Iris pigment epithelial cell (primary cell): ENCODE measurements at places on chromosomes 3 and 15.
A peak's percentile ranks its signal among the peaks of the same experiment; 100 is the strongest.

DNA sequence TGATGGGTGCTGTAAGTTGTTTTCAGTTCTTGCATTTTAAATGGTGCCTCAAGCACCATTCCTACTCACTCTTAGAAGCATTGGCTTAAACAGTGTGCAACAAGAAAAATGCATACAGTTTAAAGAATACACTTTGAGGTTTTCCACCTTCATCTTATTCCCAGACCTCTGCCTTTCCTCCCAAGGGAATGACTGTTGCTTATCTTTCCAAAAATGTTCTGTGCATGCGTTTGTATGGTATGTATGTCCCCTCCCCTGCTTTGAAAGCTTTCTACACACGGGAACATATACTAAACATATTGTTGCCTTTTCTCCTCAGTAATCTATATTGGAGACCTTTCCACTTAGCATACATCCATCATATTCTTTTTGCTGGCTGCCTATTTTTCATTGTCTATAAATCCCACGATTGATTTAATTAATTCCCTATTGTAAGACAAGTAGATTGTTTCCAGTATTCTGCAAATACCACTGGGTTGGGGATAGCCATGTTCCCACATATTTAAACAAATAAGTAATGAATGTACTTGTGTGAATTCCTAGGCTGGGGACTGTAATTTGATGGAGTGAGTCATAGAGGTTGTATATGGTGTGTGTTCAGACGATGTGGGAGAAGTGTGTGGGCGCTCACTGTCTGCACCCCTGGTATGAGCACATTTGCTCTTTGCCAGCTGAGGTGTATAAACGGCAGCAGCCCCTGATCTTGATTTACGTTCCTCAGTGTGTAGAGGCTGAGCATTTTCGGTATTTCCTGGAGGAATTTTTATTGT is 5.8 kb downstream of the TRAK1 start:
- DNase-seq: peak; percentile 83

- DNase-seq: no peak
Observed at GRCh38 chr15:67085237-67085817, 19.9 kb downstream of the SMAD3 start.

DNA sequence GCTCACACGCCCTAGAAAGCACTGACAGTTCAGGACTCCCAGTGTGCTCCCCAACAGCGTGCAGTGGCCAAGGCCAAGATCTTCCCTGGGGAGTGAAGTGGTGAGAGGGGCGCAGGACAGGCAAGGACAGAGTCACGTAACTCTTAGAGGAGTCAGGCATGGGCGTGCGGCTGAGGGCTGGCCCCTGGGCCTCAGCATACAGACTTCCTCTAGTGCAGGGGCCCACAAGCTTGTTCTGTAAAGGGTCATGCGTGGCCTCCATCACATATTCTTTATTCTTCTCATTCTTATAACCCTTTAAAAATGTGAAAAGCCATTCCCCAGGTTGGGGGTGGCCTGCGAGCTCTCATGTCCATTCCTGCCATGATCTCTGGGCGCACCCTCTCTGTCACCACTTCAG is 25.2 kb downstream of the TMEM43 start:
- DNase-seq: no peak

- DNase-seq: peak; percentile 30
Observed at GRCh38 chr3:34106879-34107278, 308.4 kb downstream of the PDCD6IP start.

- no peak for DNase-seq
Observed at GRCh38 chr3:68953816-68954444, 21.6 kb upstream of the TAFA4 start.

DNA sequence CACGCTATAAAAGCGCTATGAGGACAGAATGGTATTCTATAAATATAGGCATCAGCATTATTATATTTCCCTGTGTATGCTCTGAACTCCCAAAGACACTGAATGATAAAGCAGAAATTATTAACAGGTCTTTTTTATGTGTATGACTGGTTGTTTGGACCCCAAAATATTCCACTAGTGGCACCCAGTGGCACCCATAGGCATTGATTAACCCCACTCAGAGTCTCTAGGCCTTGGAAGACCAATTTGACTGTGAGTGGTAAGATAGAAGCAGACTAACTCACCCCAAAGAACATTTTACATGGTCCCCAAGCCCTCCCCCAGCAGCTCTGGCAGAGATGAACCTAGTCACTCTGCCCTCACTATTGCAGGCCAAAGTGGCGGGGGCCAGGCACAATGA is 45.4 kb upstream of the UBE2E1 start:
- no peak for DNase-seq

DNA sequence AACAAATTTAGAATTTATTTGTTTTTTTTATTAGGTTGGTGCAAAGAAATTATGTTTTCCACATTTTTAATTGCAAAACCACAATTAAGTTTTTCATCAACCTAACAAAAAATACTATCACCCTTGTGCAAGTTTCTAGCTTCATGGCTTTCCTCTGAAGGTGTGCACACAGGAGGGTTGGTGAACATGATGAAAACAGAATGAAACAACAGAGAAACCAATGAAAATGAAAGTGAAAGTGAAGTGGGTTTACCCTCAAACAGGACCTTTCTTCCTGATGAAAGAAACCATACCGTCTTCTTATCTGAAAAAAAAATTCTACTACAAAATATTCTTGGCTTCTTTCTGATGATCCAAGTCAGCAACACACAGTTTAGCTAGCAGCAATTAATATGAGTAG is 71.9 kb upstream of the FEZF2 start:
- peak; percentile 39 for DNase-seq
